ENCODE measurements at places on chromosomes 7 and 10.
A peak's percentile ranks its signal among the peaks of the same experiment; 100 is the strongest.

GRCh38 chr7:130529417-130529816 lies 37.5 kb downstream of the MEST start:
- no peak for DNase-seq

DNA sequence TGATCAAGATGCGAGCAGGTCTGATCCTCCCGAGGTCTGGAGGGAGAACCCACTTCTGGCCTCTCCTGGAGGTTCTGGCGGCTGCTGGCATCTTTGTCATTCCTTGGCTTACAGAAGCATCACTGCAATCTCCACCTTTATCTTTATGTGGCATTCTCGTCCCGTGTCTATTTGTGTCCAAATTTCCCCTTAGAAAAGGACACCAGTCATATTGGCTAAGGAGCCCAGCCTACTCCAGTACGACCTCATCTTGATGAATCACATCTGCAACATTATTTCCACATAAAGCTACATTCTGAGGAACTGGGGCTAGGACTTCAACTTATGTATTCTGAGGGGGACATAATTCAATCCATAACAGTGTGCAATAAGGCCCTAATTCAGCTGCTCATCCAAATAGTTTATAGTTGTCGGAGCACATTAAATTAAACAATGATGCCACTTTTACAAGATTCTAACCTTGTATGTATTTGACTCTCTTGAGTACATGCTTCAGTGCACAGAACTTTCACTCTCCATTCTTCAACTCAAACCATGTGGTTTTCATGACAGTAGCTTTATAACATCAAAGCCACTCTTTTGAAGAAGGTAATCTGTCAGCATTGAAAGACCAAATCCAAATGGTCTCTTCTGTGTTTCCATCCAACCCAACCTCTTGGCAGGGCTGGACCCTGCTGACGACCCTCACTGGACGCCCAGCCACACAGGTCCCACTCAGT lies 86.2 kb upstream of the DDC start:
- no peak for DNase-seq

DNA sequence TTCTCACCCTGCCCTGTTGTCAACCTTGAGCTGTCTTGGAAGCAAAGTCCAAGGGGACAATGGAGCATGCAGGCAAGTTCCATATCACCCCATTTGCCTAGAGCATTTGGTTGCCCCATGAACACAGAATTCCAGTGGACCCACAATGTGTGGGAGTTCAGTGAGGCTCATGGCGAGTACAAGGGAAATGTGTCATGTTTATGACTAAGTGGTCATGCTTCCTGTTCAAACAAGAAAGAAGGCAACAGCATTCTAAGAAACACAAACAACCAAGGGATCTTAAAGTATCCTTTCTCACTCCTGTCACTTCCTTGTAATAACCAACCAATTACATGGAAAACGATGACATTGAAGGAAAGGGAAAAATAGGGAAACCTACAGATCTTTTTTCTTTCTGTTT lies 513.0 kb downstream of the INHBA start:
- DNase-seq, result peak; percentile 60

DNA sequence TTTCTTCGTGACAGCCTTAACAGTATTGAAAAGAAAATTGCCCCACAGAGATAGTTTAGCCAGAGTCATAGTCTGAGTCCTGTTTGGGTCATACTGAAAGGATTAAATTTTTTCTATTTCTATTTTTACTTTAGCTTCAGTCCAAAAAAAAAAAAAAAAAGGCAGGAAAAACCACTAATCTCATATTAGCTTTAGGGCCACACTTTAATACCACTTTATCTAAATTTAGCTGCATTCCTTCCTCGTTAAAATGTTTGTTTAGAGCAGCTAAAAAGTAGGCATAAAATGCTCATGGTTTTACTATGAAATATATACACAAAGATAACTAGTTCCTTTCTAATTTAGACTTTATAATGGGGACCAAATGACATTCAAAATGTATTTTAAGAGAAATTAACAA lies 216.5 kb upstream of the TMEM196 start:
- DNase-seq, result no peak

- peak; percentile 18 for DNase-seq
These were observed 26.4 kb downstream of the PRF1 start for GRCh38 chr10:70575874-70576802.

GRCh38 chr7:86939197-86939814 lies 120.1 kb downstream of the ELAPOR2 start:
- DNase-seq, result peak; percentile 81

DNA sequence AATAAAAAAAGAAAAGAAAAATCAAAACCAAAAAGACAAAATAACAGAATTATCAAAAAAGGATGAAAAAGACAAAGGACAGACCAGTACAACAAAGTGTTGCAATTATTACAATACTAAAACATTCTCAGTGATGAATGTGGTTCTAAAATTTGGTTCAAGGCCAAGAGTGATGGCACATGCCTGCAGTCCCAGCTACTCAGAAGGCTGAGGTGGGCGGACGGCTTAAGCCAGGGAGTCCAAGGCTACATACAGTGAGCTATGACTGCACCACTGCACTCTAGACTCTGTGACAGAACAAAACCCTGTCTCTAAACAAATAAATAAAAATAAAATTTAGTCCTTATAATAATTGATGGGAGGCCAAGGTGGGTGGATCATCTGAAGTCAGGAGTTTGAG lies 14.5 kb downstream of the BAZ1B start:
- DNase-seq, result no peak

- no peak for DNase-seq
These were observed 479.3 kb downstream of the GLRX3 start for GRCh38 chr10:130615457-130615856.

- no peak for DNase-seq
These were observed 394.2 kb downstream of the LRMDA start for GRCh38 chr10:75825661-75826060.

DNA sequence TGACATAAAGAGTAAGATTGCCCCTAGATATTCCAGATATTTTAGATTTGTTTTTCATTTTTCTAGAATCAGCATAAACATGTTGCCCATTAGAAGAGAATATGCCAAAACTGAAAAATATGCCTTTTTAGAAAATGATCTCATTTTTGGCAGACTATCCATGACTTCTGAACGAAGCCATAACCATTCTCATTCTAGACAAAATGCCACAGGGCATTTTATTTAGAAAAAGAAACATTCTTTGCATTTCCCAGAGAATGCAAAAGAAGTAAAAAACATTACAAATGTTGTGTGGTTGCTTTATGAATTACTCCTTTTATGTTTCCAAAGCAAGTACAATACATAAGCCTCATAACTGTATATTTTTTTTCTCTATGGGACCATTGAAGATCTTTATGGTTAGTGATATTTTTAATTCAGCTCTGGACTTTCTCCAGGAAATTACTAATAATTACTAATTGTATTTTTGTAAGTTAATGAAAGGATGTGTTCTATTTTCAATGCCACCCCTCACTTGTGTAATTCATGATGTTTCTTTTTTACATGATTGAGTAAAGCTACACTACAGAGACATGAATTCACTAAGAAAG lies 109.6 kb upstream of the SEM1 start:
- no peak for DNase-seq

GRCh38 chr7:27245798-27246691 lies 3.4 kb downstream of the EVX1 start:
- DNase-seq, result no peak

DNA sequence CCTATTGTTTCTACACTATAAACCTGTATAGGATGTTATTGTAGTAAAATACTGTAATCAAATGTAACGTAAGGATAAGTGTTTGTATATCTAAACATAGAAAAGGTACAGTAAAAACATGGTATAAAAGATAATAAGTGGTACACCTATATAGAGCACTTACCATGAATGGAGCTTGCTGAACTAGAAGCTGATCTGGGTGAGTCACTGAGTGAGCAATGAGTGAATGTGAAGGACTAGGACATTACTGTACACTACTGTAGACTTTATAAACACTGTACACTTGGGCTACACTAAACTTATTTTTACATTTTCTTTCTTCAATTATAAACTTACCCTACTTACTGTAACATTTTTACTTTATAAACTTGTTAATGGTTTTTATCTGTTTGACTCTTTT lies 732.9 kb upstream of the LRRN3 start:
- no peak for DNase-seq

DNA sequence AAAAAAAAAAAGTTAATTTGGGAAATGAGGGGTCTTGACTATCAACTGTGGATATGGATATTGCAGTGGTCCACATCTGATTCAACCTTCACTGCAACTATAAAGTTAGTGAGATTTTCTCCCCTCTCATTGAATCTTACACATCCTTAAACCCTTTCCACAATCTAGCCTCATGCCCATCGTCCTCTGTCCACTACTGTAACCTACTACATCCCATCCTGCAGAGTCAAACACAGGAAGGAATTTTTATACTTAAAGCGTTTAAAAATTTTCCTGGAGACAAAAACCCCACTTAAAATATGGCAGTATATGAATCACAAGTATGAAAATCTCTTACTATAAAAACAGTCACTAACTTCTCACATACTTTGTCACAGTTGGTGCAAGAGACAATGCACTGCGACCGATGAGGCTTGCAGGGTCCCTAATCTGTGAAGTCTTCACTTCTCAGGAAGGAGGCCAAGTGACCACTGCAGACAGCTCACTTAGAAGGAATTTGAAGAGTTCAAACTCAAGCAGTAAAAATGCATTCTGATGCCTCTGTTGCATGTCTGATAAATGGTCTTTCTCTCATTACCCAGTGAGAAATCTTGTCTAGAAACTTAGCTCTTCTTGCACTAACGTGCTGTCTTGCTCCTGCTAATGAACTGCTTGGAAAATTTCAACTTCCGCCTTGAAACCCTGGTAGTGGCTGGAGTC lies 50.3 kb upstream of the ST8SIA6 start:
- no peak for DNase-seq

DNA sequence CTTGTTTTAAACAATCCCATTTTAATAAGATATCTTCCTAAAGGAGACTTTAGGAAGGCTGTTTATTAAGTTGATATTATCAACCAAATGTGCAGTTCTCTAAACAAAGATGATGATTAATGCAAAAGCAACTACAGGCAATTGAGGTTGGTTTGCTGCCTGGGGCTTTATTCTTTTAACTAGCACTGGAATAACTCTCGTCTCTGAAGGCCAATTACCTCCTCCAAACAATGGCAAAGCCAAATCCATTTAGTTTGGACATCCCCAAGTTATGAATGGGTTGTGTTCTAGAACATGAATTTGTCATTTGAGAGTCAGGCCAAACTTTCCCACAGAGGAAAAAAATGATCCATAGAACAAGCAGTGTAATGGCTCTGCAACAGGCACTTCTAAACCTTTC lies 114.1 kb downstream of the SLC16A9 start:
- DNase-seq, result no peak

- DNase-seq, result no peak
These were observed 12.6 kb downstream of the FGF8 start for GRCh38 chr10:101763141-101763846.

DNA sequence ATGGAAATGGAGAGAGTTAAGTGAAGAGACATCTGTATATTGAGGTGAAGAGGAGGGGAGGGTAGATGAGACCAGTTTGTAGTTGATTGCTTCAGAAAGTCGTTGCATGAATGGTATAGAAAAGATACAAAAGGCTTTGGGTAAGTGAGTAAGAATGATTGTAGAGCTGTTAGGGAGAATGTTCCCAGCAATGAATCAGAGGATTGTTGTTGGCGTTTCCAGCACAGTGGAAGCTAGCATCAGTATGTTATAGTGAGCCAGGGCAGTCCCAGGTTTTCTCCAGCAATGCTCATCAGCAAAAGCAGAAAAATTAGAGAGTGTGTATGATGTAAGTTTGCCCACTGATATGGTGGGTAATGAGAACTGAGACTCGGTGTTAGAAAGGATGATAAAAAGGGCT lies 15.4 kb upstream of the CDK6 start:
- DNase-seq, result no peak

DNA sequence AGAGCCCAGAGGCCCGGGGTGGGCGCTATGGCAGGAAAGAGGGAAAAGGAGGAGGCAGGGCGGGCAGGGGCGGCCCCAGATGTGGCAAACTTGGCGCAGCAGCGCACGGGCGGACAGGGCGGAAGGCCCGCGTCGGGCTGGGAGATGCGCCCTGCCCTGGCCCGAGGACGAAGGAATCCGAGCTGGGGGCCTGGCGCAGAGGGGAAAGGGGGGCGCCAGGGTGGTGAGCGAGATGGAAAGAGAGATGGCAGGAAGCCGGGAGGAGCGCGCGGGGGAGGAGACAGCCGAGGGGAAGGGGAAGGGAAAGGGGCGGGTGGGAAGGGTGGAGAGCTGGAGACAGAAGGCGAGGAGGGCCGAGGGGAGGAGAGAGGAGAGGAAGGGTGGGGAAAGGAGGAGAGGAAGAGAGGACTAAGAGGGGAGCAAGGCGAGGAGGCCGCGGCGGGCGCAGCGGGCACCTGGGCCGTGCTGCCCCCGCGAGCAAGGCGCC lies at the start of gene MARVELD1:
TSS of gene MARVELD1 (plus strand) at position 392 of the 487 bp plus-strand sequence. CDS start 147 bp downstream, outside the sequence.
- DNase-seq, result peak; percentile 49

GRCh38 chr10:122853665-122854313 lies 8.1 kb upstream of the CUZD1 start:
- no peak for DNase-seq

DNA sequence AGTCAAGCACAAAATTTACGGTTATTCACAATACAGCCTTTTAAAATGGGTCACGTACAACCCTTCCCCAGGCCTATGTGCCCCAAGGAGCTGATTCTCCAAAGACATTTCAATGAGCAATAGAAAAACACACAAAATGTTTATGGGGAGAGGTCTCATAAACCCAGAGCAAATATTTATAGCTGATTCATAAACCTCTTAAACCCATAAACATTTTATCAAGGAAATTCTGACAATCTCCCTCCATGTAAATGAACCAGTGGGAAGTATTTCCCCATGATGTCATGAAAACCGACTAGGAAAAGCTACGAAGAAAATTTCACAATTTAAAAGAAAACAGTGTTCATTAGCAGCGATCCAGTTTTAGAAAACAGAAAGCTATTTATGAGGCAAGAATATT lies 36.0 kb downstream of the SFMBT2 start:
- DNase-seq, result no peak

- DNase-seq, result no peak
These were observed 8.9 kb upstream of the LYZL1 start for GRCh38 chr10:29279779-29280487.

GRCh38 chr10:77608281-77608680 lies 29.3 kb downstream of the KCNMA1 start:
- peak; percentile 63 for DNase-seq

GRCh38 chr10:21534604-21535493 lies 817 bp downstream of the MLLT10 start:
- peak; percentile 57 for DNase-seq

- DNase-seq, result no peak
These were observed 97.3 kb downstream of the CFAP58 start for GRCh38 chr10:104450954-104451353.

- peak; percentile 47 for DNase-seq
These were observed 8.4 kb upstream of the INMT start for GRCh38 chr7:30743371-30744074.

DNA sequence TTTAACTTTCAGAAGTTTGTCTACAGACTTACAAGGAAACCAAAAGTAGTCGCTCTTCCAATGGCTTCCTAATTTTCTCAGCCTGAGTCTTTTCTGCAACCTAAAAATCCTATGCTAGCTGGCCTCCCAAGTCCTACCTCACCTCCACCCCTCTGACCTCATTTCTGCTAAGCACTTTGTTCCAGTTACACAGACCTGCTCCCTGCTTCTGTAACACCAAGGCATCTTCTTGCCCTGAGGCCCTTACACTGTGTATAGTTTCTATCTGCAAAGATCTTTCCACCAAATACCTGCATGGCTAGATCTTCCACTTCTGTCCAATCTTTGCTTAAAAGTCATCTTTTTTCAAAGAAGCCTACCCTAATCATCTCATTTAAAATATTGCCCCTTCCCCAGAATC lies 1.9 kb upstream of the SNX13 start:
- no peak for DNase-seq

GRCh38 chr7:129550693-129551360 lies 48.5 kb downstream of the SMKR1 start:
- no peak for DNase-seq

Data from lung microvascular endothelial cell (primary cell).